ENCODE measurements at places on chromosomes 2 and 18. TPM values are rescaled to one million over a fixed set of nuclear protein-coding genes. Genes with fewer than 3 reads are reported as not detected.

SPR gene
- polyA plus RNA-seq = 12.5 TPM

CERKL gene
- 0.08 TPM for polyA plus RNA-seq

LCLAT1 gene
- 1.3 TPM for polyA plus RNA-seq

NCKAP5 gene
- not detected for polyA plus RNA-seq

RAPH1 gene
- polyA plus RNA-seq = 5.1 TPM

Measured in CD14-positive monocyte (primary cell).